ENCODE measurements at places on chromosomes 2 and 18. TPM values are rescaled to one million over a fixed set of nuclear protein-coding genes. Genes with fewer than 3 reads are reported as not detected.

The GDF7 gene
- total RNA-seq = 2.5 TPM

The SLC9A2 gene
- under 0.01 TPM for total RNA-seq

The MTA3 gene
- total RNA-seq = 44.9 TPM

The HOXD4 gene
- total RNA-seq = 8.7 TPM

The RGPD4 gene
- not detected for total RNA-seq

The PLGLB2 gene
- 2.7 TPM for total RNA-seq

The ANKRD36 gene
- 157 TPM for total RNA-seq

The CFC1 gene
- not detected for total RNA-seq

The BMP10 gene
- total RNA-seq = not detected

The FAM110C gene
- total RNA-seq = not detected

The SP5 gene
- total RNA-seq = not detected

The ID2 gene
- total RNA-seq = 8.1 TPM

The MC4R gene
- not detected for total RNA-seq

The IGFBP5 gene
- 0.40 TPM for total RNA-seq

The TUBB8B gene
- not detected for total RNA-seq

The DNER gene
- total RNA-seq = 0.07 TPM

The MDH1B gene
- 0.65 TPM for total RNA-seq

The UGT1A3 gene
- total RNA-seq = not detected

The SRD5A2 gene
- total RNA-seq = under 0.01 TPM

The LYPD6B gene
- not detected for total RNA-seq

The CRYGD gene
- total RNA-seq = not detected

The LYG1 gene
- total RNA-seq = 0.57 TPM
